ENCODE measurements at places on chromosomes 6 and 20. TPM values are rescaled to one million over a fixed set of nuclear protein-coding genes. Genes with fewer than 3 reads are reported as not detected.

PLN gene
- total RNA-seq, result 38.7 TPM

RHAG gene
- 0.40 TPM for total RNA-seq

NMBR gene
- total RNA-seq, result not detected

ABHD16B gene
- not detected for total RNA-seq

NRSN1 gene
- not detected for total RNA-seq

Data from ovary (tissue), 10 donors.